ENCODE measurements at places on chromosomes 6 and 20.

DNA sequence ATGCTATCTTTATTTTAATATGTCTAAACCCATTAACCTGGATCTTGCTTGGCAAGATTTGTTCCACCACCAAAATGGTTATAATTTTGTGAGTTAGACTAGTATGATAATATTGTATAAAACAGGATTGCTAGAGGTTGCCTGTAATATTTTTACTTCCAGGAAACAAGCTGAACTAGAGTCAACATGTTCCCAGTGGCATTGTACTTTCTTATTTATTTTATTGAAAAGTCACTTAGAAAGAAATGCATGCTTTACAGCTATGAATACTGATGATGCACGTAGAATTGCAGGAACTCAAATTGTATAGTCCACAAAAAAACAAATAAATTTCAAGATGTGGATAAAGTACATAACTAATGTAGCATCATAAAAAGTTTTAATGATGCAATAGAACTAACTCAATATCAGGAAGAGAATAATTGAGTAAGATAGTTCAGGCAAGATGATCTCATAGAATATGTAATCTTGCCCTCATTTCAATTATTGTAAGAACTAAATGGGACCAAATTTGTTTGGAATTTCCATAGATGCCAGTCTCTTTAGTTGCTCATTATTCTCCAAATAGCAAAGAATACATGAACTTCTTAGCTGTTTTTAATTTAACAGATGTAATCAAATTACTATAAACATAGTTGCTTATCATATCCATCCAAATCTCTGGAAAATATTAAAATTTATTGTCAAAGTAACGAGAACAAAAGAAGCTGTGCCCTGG is 451.8 kb downstream of the COL12A1 start:
- no peak for DNase-seq

- no peak for DNase-seq
Measured at GRCh38 chr6:75935473-75935793, 137.0 kb downstream of the IMPG1 start.

- DNase-seq = no peak
Measured at GRCh38 chr20:15445056-15445840, 1107.8 kb upstream of the FLRT3 start.

GRCh38 chr6:112486454-112486853 is 139.3 kb downstream of the RFPL4B start:
- DNase-seq = no peak

- DNase-seq = no peak
Measured at GRCh38 chr6:13139119-13139518, 189.2 kb downstream of the TBC1D7 start.

DNA sequence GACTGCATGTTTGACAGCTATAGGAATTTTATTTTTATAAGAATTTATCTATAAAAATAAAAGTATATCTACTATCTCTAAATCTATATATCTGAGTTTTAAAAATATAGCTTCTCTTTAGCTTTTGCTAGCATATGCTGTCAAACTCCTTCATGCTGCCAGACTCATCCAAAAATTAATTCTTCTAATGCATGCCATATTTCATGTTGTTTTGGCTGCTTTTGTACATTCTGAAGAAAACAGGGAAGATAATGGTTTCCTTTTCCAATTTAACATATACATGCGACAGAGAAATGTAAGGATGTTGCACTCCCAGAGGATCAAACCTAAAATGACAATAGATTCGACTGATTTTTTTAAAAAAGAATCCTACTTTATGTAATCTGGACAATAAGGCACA is 577.2 kb upstream of the FLRT3 start:
- no peak for DNase-seq

DNA sequence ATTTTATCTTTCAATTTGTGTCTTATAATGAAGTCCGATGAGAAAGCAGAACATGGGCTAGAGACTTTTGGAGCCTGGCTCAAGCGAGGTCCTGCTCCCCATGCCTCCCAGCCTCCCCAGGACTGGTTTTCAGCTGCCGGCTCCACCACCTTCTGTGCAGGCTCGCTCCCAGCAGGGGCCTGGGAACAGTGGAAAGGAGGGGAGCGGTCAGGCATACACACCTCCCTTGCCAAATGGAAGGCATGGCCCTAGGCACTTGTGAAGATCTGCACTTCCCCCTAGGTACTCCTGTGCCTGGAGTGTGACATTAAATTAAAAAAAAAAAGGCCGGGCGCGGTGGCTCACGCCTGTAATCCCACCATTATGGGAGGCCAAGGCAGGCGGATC is 4.7 kb upstream of the MOG start:
- no peak for DNase-seq

GRCh38 chr6:52491203-52492069 is 71.3 kb downstream of the EFHC1 start:
- no peak for DNase-seq

GRCh38 chr6:110545081-110545872 is 68.9 kb upstream of the SLC22A16 start:
- no peak for DNase-seq

- DNase-seq = no peak
Measured at GRCh38 chr20:50048420-50049166, 64.4 kb downstream of the UBE2V1 start.

DNA sequence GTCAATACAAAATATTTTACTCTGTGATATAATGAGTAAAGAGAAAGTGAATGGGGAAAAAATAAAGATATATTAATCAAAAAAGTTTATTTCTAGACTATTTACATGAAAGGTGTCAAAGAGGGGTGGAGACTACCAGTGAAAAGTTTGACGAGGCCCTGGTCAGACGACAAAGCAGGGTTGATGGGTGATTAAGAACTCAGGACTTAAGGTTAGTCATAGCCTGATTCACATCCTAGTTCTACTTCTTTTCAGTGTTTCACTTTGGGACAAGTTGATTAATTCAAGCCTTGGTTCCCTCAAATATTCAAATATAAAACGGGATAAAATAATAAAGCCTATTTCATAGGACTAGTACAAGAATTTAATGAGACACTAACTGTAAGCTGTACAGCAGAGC is 178.2 kb upstream of the HS3ST5 start:
- no peak for DNase-seq

DNA sequence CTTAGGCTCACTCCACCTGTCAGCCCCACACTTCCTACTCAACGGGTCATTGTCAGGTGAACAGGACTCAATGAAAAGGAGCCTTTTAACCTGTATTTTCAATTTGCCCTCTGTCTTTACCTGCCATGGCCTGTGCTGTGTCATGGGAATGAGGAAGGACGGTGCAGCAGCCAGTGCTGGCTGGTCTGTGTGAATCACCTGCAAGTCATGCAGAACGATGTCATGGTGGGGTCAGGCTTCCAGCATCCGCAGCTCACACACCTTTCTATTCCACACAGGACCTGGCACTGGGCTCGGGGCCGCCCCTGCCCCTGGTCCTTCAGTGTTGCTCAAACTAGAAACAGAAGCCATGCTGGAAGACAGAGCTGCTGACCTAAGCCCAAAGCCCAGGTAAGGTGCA is 188.7 kb upstream of the GMDS start:
- DNase-seq = no peak

- DNase-seq = no peak
Measured at GRCh38 chr6:109059153-109059552, 35.5 kb downstream of the SESN1 start.

GRCh38 chr6:167658106-167658505 is 168.6 kb upstream of the AFDN start:
- DNase-seq = no peak

DNA sequence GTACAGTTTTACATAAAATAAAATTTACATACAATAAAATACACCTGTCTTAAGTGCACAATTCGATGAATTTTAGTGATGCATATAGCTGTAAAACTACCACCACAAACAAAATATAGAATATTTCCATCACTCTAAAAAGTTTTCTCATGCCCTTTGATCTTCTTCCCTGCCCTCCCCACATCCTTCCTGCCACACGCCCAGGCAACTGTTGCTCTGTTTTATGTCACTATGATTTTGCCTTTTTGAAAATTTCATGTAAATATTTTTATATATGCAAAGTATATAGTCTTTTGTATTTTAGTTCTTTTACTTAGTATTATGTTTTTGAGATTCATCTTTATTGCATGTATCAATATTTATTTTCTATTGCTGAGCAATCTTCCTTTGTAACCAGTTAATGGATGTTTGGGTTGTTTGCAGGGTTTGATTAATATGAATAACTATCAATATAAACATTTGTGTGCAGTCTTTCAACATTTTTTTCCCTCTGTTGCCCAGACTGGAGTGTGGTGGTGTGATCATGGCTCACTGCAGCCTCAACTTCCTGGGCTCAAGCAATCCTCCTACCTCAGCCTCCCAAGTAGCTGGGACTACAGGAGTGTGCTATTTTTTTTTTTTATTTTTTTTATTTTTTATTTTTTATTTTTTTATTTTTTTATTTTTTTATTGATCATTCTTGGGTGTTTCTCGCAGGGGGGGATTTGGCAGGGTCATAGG is 23.8 kb upstream of the SAMHD1 start:
- peak; percentile 34 for DNase-seq

DNA sequence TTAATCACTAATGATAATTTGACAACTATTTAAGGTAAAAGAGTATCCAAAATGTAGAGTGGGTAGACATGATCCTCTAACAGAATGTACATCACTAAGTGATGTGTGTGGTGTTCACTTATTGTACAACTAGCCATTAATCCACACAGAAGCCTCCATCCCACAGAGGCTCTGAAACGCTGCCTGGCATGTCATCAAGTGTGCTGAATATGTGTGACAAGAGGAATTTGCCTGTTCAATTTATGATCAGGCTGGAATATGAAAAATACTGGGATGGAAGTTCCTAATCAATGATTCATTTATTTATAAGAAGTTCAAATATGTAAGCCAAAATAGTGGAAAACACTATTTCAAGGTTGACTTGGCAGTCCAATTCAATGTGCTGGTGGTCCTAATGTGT is 72.4 kb downstream of the BACH2 start:
- no peak for DNase-seq

DNA sequence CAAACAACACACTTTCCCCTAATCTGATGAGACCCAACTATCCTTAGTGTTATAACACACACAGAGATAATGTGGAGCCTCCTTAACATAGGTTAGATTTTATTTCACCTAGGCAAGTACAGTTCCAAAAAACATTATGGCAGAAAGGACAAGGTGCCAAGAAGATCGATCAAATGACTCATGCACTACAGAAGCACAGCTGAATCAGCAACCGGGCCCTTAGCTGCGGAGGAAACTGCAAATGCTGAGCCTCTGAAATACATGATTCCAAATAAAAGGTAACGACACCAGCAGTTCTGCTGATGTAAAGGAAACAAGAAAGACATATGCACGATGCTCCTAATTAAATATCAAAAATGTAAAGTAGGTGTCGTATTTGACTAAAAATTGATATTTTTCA is 19.9 kb upstream of the MUC21 start:
- no peak for DNase-seq

DNA sequence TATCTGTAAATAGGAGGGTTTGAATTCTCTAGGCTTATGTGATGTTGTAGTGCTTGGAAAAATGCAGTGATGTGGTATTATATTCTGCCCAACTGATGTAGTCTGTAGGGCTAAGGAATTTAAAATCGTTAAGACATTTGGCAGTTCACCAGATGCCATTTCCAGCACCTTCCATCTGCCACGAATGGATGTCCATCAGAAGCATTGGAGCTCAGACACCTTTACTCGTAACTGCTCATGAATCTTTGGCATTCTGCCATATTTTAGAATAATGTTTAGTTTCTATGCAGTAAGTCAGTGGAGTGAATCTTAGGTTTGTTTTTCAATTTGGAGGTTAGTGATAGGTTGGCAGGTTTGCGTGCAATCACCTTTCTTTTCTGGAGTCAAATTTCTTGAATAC is 2.4 kb upstream of the SYTL3 start:
- DNase-seq = no peak

DNA sequence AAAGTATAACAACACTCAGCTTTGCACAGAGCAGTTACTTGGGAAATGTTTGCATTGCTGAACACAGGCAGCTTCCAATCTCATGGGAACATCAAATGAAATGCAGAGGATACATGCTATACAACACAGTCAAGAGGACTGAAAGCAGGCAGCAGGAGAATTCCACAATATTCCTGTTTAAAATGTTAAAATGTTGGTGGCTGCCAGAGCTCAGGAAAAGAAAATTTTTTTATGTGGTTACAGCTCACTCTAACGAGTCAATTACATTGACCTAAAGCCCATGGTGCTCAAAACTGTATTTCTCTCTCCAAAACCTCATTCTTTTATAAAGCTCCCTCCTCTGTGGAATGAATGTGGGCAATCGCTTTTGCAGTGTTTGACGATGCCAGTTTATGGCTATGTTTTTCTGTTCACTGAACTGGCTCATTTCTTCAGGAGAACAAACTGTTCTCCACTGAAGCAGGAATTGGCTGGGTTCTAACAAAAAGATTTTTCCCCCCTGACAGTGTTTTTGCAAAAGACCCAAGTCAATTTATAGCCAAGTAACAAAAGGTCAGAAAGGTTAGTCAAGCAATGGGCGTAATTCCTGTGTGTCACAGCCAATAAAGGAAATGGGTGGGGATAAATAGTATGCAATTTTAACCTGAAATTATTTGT is 69.0 kb downstream of the ZHX3 start:
- no peak for DNase-seq

- DNase-seq = no peak
Measured at GRCh38 chr20:64203037-64203777, 39.0 kb downstream of the MYT1 start.

DNA sequence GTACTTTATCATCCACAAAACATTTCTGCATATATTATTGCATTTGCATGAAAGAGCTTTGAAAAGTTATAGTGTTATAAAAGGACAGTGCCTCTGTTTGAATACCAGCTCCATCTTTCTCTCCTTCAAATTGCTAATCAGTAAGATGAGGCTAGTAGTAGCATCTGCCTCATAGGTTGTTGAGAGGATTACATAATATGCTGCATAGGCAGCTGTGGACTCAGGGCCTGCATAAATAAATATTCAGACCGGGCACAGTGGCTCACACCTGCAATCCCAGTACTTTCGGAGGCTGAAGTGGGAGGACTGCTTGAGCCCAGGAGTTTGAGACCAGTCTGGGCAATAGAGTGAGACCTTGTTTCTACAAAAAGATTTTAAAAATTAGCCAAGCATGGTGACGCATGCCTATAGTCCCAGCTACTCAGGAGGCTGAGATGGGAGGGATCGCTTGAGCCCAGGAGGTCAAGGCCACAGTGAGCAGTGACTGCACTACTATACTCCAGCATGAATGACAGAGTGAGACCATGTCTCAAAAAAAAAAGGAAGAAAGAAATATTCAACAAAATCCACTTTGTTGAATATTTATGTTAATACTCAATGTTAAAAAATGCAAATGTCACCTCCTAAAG is 18.3 kb upstream of the SEC63 start:
- no peak for DNase-seq

- DNase-seq = no peak
Measured at GRCh38 chr20:16243470-16243869, 329.8 kb downstream of the KIF16B start.

DNA sequence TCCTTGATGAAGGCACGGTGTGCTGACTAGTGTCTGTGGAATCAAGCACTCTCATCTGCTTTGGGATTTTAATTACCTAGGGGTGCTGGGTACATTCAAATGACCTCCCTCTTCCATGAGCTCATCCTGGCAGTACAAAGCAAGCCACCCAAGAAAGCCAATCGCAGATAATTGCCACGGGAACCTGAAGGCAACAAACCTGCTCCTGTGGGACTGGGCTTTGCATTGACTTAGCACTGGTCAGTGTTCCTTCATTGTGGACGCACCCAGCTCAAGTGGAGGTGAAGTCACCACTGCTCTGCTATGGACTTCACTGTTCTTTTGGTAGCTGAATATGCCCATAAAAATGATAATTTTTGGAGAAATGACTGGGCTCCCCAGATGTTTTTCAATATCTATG is 261.6 kb upstream of the FERMT1 start:
- DNase-seq = no peak
